Omental fat pad (tissue), 4 donors: ENCODE measurements at places on chromosomes 1 and 21. TPM values are rescaled to one million over a fixed set of nuclear protein-coding genes. Genes with fewer than 3 reads are reported as not detected.

Gene CHIA
- total RNA-seq, result not detected

Gene NGF
- total RNA-seq, result 19.2 TPM

DNA sequence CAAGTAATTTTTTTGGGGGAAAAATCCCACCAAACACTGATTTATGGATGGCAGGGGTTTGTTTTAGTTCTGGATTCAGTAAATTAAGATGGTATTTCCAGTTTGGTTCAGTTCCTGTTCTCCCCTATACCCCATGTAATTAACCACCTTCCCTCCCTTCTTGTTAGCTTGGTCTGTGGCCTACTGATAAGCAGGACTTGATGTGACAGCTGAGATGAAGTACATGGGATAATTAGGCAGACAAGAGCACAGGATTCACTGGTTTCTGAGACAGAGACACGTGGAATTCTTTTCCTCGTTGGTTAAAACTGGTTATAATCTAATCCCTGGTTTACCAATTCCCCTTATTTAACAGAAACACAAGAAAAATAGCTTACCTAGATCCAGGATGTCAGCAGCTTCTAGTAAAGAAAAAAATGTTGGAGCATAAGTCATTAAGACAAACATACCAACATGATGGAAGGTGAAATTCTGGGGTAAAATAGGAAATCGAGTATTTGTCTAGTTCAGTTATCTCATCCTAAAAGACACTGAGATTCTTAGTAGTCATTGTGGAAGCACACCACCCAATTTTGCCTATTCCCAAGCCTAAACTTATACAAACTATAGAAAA lies 81.5 kb downstream of the SCMH1 start:
- no peak for DNase-seq

GRCh38 chr1:201361652-201362504 lies 15.6 kb downstream of the TNNT2 start:
- no peak for DNase-seq

GRCh38 chr1:224939844-224940425 lies 10.5 kb downstream of the DNAH14 start:
- DNase-seq, result no peak

GRCh38 chr1:30715216-30715615 lies 8.2 kb downstream of the MATN1 start:
- no peak for DNase-seq

DNA sequence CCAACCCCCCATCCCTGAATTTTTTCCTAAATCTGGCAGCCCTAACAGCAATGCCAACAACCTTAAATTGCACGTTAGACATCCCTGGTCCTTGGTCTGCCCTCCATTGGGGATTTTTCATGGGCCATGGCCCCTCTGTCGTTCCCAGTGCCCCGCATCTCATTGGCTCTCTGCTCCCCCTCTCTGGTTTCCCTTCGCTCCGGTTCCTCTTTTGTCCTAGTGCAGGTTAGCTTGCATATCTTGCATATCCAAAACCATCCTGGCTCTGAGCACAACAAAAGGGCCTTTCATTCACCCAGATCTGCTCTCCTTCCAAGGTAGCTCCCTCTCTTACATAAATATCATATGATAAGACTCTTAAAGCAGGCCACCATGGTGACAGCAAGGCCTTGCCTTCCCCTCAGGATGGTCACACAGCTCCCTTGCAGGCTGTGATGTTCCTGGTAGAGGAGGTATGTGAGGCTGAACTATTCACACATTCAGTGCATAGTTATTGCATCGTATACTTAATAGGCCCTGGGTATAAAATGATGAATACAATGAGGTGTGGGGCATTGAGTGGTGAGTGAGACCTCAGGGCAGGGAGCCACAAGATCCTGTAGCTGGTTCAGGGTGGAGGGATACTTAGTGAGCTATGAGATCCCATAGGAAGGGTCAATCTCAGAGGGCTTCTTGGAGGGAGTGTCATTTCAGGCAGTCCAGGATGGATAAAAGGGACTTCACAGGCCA lies 45.2 kb downstream of the TENT5C start:
- no peak for DNase-seq

DNA sequence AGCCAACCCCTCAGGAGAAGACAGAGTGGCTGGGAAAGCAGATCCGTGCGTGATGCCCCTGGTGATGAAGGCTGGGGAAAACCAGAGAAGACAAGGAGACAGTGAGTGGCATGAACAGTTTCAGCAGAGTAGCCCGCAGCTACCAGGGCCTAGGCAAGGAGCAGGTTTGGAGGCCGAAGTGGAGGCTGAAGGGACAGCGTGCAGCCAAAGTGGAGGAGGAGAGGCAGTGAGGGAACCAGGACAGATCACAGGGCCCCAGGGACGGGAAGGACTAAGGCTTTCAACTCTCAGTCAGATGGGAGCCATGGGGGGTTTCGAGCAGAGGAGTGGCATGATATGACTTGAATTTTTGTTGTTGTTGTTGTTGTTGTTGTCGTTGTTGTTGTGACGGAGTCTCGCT lies 59.9 kb upstream of the SELENON start:
- no peak for DNase-seq
